ENCODE measurements at places on chromosomes 2 and 18.

- no peak for DNase-seq
Observed at GRCh38 chr2:191499874-191500565, 177.9 kb upstream of the NABP1 start.

GRCh38 chr18:2707551-2708168, 52.1 kb downstream of the SMCHD1 start:
- no peak for DNase-seq

DNA sequence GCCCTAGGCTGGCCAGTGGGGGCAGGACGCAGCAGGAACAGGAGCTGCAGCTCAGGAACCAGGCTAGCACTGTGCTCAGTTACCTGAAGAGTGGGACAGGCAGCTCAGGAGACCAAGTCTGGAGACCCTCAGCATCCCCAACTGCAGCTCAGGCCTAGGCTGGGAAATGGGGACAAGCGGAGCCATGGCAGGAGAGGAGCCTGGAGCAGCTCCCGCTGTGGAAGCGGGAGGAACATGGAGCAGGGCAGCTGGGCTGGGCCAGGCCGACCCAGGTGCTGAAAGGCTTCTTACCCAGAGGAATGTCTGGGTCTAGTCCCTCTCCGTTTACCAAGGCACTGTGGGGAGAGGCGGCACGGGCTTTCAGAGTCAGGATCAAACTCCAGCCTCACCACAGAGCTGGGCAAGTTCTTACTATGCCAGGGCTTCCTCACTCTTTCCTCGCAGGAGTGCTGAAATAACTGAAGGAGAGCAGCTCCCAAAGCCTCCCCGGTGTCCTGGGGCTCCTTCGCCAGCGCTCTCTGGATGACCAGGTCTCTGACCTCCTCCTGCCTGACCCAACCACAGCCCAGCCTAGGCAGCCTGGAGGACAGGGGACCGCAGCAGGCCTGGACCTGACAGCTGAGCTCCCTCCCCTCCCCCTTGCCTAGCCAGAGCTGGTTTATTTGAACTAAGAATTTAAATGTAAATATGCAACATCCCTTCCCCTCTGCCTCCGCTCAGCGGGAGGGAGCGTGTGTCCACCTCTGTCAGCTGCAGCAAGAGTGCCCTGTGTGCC, 247.8 kb upstream of the SIX2 start:
- no peak for DNase-seq

DNA sequence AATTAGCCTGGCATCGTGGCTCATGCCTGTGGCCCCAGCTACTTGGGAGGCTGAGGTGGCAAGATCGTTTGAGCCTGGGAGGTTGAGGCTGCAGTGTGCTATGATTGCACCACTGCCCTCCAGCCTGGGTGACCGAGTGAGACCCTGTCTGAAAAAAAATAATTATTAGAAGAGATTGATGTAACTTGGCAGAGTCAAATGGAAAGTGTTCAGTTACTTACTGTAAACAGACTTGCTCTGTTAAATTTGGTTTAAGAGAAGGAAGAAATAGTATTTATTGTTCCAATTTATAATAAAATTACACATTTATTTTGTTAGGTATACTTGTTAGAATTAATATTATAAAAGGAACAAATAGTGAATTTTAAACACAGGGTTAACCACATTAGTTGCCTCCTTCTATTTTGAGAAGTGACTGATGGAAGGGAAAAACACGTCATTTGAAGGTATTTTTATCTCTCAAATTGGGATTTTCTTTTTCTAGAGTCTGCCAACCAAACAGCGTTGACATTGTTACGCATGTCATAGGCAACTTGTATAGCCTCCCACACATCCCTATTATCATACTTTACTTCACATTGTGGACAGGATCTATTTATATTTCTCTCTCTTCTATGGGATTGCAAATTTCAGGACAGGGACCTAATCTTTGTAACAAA, 118.8 kb upstream of the B3GNT2 start:
- no peak for DNase-seq

GRCh38 chr2:202110491-202110890, 37.4 kb downstream of the KIAA2012 start:
- no peak for DNase-seq
